ENCODE measurements at places on chromosomes 3 and 15.

- DNase-seq = no peak
Measured at GRCh38 chr15:29835301-29835700, 13.0 kb upstream of the TJP1 start.

GRCh38 chr15:45347033-45347432 is 31.3 kb downstream of the GATM start:
- no peak for DNase-seq

- DNase-seq = no peak
Measured at GRCh38 chr3:878746-879145, 214.1 kb upstream of the CNTN6 start.

- no peak for DNase-seq
Measured at GRCh38 chr15:65332391-65333147, 28.1 kb downstream of the RNU5B-1 start.

DNA sequence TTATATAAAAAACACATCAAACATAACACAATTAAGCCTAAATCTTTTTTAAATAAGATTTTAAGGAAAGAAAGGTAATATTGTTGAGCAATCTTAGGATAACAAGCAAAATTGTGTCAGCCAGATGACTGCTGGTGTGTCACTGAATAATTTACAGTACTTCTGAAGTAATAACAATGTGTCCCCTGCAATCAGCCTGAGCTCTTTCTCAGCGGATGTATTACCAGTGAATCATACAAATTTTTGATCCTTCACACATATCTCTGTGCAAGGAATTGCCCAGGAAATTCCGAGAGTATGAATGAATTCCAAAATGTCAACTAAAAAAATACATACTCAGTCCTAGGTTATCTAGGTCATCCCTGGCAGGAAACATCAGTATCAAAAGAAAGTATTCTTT is 76.6 kb upstream of the PTX3 start:
- no peak for DNase-seq

Data from stimulated activated CD4-positive, alpha-beta T cell treated with anti-CD3 and anti-CD28 coated beads, Interleukin-15, amount 100 ng/mL, for 24 hours (primary cell).